HT-29 (cell line): ENCODE measurements at places on chromosomes 4 and X. TPM values are rescaled to one million over a fixed set of nuclear protein-coding genes. Genes with fewer than 3 reads are reported as not detected.

DNA sequence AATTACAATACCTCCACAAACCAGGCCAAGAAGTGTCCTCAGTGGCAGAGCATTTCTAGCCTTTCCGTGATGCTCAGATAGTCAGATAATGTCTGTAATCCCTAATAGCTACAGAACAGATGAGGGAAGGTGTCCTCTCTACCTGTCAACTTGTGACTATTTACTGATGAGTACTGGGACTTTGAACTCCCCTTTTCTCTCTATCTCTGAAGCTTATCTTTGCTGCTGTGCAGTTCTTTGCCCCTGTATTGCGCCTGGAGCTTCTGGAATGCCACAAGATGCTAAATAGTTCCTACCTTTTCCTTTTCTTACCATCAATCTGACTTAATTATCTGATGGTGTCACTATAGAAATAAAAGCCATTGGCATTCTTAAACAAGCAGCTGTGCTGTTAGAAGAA, 30.5 kb downstream of the FGF2 start:
- DNase-seq: no peak

DNA sequence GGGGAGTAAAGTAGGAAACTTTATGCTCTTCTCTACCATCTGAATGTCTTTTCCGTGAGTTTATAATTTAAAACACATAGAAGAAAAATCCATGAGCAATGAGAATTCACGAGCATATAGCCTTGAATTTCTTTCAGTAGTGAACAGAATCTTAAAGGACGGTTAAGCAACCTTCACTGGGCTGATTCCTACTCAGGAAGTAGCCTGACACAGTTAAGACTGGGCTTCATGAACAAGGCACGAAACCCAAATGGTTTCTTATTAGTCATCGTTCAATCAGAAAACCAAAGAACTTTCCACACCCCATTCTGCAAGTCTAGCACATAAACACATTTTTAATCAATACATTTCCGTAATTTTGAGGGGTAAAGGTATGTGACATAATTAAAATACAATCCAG, 95.8 kb downstream of the SH3KBP1 start:
- no peak for DNase-seq

DNA sequence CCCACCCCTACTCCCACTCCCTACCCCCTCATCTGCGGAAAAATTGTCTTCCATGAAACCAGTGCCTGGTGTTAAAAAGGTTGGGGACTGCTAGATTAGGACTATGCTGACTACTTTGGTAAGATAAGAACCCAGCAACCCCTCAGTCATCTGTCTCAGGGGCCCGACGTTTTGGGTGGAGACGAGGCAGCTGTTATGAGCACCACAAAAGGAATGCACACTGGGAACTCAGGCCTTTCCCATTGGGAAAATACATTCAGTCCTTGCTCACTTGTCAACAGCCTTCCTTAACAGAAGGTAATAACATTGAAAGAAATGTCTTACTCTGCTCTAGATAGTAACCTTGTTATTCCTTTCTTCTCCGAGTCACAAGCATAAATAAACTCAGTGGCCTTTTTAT, 310.8 kb downstream of the AFF2 start:
- DNase-seq: no peak

Gene ZFP42
- not detected in 2 replicates for total RNA-seq

- peak; percentile 64 for DNase-seq
Measured at GRCh38 chr4:101774807-101775206, 15.7 kb upstream of the BANK1 start.

DNA sequence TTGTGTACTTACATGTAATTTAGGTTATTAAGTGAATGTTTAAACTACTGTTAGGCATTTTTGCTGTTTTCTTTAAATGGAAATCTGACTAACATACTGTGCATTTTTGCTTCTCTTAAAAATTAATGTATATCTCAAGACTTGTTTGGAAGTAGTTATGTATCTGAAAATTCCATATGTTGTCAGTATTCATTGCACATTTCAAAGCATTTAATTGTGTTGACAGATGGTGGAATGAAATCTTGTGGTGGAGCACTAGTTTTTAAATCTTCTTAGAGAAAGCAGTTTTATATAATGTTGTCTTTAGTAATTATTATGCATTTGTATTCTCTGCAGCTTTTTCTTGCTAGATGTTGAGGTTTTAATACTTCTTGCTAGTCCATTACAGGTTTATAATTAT, 71.5 kb upstream of the MSANTD1 start:
- DNase-seq: no peak

Gene POLN
- total RNA-seq: 0.31 and 0.71 TPM in 2 replicates

DNA sequence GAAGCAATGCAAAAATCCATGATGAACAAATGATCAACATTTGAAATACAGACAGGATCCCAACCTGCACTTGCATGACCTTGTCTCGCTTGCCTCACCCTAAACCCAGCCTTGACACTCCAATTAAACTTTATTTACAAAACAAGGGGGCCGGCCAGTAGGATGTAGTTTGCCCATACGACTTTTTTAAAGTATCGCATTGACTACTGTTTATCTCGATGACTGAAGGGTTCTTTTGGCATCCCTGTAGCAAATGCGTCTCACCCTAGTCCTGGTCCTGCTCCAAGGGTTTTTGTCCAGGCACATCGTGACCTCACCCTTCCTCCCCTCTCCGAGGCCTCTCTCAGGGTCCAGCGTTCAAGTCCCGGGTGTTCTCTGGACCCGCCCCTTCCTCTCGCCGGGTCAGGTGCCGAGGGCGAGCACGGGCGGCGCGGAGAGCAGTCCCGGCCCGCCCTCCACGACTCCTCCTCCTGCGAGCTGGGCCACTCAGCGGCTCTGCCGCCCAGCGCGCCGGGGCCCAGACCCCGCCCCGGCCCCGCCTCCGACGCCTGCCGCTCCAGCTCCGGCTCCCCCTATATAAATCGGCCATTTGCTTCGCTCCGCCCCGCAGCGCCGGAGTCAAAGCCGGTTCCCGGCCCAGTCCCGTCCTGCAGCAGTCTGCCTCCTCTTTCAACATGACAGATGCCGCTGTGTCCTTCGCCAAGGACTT, at the start of gene SLC25A5:
SLC25A5 (plus strand) TSS at position 603 of the 709 bp plus-strand sequence; CDS start at position 675, 72 bp downstream.
- peak; percentile 88 for DNase-seq

Gene VEGFC
- not detected in 2 replicates for total RNA-seq

GRCh38 chrX:4622486-4623167, 909.2 kb upstream of the PRKX start:
- no peak for DNase-seq

- DNase-seq: peak; percentile 64
Measured at GRCh38 chr4:87270144-87270543, 49.7 kb upstream of the KLHL8 start.

DNA sequence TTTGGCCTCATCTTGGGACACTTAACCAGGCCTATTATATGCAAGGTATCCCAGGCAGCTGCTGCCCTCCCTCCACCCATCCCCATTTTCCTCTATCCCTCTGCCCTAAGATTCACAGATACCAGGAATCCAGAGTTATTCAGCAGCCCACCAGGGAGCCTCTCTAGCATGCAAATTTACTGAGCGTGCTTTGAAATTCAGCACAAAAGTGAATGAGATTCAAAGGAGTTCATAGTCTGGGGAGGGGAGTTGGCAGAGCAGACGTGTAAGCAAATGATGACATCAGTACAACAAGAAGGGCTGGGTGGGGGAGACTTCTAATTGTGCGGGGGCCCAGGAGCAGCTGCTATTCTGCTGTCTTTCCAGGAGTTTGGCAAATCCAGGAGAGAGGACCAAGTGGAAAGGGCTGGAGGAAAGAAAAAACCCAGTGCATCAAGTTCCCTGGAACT, 1.7 kb upstream of the MTM1 start:
- no peak for DNase-seq

Gene WAS
- 0.15 and 0.50 TPM in 2 replicates for total RNA-seq

- DNase-seq: no peak
Measured at GRCh38 chrX:18961686-18962085, 22.2 kb downstream of the PHKA2 start.

- no peak for DNase-seq
Measured at GRCh38 chr4:154231806-154232478, 259.7 kb downstream of the DCHS2 start.

Gene SHISA3
- total RNA-seq: not detected in 2 replicates

Gene CSAG1
- total RNA-seq: 1.1 and 5.7 TPM in 2 replicates

Gene TMEM154
- total RNA-seq: 0.05 and 0.56 TPM in 2 replicates

DNA sequence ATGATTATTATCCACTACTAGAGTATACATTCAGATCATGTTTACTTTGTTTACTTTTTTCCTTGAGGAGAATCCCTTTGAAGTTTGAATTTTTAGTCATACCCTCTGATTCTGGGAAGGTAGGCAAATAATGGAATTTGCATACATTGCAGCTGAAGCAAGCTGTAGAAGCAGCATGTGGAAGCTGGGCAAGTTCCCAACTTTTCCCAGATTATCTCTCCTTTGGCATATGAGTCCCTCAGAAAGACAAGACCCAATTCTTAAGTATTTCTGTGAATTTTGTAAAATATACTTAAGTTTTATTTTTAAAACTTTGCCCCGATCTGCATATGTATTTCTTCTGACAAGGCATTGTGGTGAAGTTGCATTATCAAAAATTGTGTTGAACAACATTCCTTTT, 94.9 kb downstream of the CNKSR2 start:
- no peak for DNase-seq

Gene PPEF1
- total RNA-seq: not detected in 2 replicates

- no peak for DNase-seq
Measured at GRCh38 chrX:57596516-57596915, 4.7 kb downstream of the ZXDB start.

Gene LRIT3
- total RNA-seq: 0.03 TPM in 1 of 2 replicates, not detected in the other

GRCh38 chrX:68997511-68997910, 167.7 kb downstream of the PJA1 start:
- no peak for DNase-seq

DNA sequence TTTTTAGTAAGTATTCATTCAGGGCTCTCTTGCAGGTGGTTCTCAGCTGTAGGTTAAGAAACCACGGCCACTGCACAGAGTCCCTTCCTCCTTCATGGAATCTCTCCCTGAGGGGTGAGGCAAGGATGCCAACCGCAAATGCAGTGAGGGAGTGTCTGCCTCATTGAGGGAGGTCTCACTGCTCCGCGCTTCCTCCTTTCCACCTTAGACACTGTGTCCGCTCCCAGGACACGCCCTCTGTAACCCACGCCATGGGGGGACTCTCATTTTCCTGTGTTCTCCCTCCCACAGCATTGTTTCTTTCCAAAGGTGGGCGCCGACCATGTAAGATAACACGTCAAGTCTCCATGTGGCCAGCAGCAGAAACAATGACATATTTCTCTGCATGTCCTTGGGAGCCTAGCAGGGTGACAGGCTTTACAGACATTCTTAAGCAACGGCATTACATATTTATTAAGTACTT, 63.2 kb downstream of the SEPSECS start:
- no peak for DNase-seq

- no peak for DNase-seq
Measured at GRCh38 chr4:85393201-85393600, 81.7 kb upstream of the ARHGAP24 start.

Gene CORIN
- total RNA-seq: 0.03 TPM in 1 of 2 replicates, not detected in the other

- DNase-seq: no peak
Measured at GRCh38 chr4:184461711-184462441, 12.5 kb downstream of the IRF2 start.

GRCh38 chr4:2482693-2483092, 13.8 kb downstream of the RNF4 start:
- DNase-seq: no peak

DNA sequence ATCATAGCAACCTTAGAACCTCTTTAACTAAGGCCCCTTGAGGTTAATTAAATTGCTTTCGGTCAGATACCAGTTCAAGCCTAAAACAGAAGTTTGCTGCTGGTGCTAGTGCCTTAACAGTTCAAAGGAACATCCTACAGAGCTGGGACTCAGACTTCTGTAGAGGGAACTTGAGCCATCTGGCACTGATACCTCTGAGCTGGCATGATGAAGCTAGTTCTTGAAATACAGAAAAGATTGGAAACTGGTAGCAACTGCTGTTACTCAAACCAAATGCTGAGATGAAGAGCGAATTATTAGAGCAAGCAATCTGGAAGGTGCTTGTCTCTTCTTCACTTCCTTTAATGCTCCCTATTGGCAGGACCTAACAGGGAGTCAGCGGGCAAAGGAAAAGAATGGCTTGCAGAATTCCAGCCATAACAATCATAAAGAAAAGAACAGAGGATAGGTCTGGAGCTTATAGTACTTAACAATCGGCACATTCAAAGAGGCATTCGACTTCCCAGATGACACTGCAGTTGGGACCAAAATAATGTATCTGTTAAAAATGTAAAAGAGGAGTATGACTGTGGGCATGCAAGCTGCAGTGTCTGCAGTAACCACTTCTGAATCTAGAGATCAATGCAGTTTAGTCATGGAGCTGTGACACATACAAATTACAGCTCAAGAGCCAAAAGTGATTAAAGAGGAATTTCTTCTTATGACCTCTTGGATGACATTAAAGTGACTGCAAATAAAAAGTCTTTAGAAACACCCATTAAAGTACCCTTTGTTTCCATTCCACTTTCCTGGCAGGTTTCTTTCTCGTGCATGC, 298.9 kb downstream of the PDGFC start:
- peak; percentile 41 for DNase-seq

Gene NKX3-2
- 0.05 TPM in 1 of 2 replicates, not detected in the other for total RNA-seq

DNA sequence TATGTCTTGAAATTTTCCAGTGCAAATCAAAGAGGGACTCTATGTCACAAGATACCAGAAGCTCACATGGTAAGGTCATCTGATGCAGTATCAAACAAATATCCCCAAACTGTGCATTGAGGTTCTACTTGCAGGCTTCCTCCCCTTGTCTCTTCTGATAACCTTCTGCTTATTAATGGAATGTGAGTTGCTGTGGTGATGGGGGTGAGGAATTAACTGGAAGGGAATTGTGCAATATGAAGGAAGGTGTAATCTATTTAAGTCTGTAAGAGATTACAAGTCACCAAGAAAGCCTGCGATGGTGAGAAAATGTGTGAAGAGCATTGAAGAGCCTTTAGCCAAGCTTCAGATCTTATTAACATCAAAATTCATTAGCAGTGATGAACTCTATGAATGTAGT, 15.4 kb upstream of the MAGED1 start:
- no peak for DNase-seq

- no peak for DNase-seq
Measured at GRCh38 chr4:159060161-159060560, 42.7 kb upstream of the RAPGEF2 start.

DNA sequence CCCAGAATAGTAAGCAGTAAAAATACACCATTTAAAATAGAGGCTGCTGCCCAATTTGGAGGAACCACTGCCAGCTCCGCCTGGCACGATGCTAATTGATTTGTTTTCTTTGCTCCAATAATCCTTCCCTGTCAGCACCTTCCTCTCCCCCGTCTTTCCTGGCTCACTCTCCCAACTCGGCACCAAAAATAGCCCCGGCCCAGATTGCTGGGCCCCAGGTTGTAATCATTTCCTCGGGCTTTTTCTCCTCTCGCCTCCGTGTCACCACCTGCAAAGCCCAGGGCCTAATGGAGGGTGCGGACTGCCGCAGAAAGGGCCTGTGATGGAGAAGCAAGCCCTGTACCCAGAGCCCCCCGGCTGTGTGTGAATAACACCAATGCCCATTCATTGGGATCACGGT, 197.6 kb upstream of the PSAPL1 start:
- DNase-seq: no peak

Gene SPATA18
- 0.10 TPM in 1 of 2 replicates, not detected in the other for total RNA-seq

Gene SPANXA2
- not detected in 2 replicates for total RNA-seq

Gene SMIM43
- total RNA-seq: not detected in 2 replicates

DNA sequence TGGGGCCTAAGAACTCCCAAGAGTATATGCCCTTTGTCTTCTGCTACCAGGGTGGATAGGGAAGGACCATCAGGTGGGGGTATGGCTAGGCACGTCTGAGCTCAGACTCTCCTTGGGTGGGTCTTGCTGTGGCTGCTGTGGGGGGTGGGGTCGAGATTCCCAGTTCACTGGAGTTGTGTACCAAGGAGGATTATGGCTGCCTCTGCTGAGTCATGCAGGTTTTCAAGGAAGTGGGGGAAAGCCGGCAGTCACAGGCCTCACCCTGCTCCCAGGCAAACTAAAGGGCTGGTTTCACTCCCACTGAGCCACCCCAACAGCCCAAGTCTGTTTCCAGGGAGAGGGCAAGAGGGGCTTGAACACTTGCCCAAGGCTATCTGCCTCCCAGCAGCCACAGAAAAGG, 249.7 kb downstream of the NR3C2 start:
- DNase-seq: no peak
